ENCODE measurements at places on chromosomes 6 and 20.
A peak's percentile ranks its signal among the peaks of the same experiment; 100 is the strongest.

DNA sequence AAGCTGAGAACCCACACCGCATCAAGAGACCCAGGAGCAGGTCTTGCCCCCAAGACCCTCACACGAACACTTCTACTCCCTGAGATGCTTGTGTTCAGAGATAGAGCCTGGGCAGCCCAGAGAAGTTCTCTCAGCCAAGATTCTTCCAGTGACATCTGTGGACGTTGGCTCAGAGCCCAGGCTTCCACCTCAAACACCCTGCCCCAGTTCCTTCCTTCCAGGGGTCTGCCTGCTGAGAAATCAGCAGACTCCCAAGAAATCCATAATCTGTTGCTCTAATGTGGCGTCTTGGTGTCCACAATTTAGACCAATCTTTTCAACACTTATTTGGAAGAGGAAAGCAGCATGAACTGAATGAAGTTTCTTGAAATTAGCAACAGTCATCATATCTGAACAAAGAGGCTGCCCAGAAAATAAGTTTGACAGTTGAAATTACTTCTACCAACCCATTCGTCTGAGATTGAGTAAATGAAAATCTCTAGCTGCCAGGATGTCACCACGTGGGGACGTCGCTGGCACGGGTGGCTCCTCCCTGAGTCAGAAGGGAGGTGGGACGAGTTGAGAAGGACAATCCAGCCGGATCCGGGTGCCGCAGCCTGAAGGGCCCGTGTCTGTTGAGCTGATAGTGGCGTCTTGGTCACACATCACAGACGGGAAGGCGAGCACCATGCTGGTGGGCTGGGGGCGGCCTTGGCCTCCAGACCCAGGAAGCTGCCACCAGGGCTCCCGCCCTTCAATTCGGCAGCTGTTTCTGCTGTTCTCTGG lies 400.9 kb downstream of the TAF4 start:
- DNase-seq: no peak

- no peak for DNase-seq
Observed at GRCh38 chr20:1391640-1392442, 1.0 kb downstream of the FKBP1A start.

DNA sequence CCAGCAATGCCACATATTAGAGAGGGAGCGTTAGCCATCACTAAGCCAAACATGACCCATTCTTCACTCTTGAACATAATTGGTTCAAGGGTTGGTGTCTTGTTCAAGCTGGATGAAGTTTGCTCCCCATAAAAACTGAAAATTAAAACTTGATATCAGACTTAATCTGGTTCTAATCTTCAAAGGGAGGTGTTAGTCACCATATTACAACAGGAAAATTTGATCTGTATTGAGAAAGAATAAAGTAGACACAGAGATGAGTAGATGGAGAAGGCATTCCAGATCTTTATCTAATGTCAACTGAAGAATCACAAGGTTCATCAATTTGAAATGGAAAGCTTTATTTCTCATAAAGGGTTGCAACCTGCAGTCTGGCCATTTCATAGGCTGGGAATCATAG lies 972.8 kb downstream of the HACE1 start:
- DNase-seq: no peak

DNA sequence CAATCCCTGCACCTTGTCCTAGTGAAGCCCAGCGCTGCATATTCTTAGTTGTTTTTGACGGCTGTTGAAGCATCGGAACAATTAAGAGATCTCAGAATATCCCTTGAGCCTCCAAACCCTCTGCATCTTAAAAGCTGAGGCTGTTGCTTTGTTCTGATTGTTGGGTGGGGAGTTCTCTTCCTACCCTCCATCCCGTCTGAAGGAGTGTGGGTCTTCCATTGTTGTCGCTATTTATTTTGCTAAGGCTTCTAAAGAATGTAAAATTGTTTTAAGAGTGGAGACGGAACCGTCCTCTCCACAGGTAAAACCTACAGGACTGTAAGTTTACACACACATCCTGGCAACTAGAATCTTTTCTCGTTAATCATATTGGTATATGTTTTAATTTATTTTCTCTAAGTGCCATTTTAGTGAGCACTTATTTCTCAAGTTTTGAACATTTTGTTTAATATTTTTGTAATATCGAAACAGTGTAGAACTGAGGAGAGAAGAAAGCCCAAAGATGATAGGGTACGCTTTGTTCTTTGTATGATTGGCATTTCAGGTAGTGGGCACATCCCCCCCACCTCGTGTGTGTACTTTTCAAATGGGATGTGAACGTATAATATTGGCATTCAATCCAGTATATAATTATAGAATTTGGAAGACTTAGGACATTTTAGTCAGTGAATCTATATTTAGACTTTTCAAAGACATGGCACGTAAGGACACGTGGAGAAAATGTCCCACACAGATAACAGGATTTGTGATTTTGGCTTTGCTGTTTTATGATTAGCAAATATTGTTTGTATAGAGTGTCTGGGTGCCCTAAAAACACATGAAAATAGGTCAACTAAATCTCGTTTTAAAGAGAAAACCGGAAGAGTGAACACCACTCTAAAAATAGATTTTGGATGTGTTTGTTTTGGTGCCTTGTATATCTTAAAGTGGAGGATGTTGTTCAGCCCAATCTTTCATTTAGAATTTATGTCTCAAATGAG lies 1.3 kb downstream of the RNF146 start:
- peak; percentile 37 for DNase-seq

GRCh38 chr6:40356242-40356910 lies 230.8 kb downstream of the LRFN2 start:
- no peak for DNase-seq

DNA sequence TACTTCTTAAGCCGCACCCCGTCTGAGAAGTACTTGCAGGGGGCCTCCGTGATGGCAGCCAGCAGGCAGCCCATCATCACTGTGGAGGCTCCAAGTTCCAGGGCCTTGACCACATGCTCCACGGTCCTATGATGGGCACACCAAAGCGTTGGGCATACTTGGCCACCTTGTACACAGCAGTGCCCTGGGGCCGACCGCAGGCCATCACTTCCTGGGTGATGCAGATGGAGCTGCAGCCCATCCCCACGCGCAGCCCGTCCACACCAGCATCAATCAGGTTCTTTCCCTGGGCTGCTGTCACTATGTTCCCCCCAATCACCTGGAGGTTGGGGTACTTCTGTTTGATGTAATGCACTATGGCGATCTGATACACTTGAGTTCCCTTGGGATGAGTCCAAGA lies 19.8 kb upstream of the RNF144B start:
- DNase-seq: no peak

DNA sequence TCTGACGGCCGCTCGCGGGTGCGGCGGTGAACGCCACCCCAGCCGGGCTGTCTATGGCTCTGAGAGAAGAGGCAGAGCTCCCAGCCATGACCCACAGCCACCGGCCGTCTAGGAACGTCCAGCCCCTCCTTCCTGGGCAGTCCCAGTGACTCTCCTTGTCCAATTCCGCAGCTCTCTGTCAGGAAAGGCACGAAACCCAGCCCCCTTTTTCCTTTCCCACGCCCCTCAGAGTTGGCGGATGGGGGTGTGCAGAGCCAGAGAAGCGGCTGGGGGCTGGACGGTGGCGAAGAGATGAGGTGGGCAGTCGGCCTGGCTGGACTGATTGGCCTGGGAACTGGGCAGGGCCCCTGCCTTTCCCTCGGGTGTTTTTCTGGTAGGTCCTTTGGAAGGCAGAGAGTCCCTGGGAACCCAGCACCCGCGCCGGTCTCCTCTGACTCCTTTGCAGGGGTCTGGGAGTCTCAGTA lies 1.5 kb downstream of the EBF4 start:
- no peak for DNase-seq

DNA sequence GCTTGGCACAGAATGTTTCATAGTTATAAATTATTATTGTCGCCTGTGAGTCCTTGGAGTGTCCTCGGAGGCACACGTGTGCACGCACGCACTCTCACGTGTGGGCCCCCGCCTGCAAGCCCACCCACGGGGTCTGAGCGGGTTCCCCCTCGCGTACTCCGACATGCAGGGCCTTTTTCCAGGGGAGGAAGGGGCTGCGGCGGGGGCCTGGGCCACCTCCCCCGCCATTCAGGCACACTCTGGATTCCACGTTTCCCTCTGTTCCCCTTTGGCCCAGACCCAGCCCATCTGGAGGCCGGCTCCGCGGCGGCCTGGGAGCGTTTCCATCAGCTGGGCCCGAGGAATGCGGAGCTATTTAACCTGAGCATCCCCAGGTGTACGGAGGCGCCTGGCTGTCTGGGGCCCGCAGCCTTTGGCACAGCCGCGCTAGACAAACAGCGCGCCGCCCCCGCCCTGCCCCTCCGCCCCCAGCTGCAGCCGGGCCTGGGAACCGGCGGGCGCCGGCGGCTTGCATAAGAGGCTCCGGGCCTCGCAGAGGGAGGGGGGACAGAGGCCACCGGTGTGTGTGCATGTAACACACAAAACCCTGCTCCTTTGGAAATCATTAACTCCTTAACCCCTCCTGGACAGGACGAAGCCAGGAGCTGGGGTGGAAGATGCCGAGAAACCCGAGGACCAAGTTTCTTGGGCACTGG lies 3.3 kb downstream of the ID1 start:
- DNase-seq: no peak

DNA sequence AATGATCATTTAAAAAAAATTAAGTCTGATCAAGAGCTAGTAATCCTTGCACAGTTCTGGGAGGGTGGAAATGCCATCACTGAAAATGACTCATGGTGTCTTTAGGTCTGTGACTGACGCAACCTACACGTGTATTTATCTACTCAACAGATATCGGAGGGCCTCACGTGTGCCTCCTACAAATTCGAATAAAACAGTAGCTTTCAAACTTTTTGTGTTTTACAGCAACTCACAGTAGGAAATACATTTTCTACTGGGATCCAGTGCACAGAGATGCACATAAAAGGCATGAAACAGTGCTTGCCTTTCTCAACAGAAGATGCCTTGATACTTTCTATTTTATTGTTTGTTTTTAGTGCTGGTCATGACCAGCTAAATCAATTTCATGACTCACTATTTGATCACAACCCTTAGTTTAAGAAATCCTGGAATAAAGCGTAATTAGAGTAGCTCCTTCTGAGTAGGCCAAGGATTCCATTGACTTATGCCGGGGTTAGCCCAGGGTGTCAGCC lies 210.0 kb upstream of the SNX9 start:
- no peak for DNase-seq

DNA sequence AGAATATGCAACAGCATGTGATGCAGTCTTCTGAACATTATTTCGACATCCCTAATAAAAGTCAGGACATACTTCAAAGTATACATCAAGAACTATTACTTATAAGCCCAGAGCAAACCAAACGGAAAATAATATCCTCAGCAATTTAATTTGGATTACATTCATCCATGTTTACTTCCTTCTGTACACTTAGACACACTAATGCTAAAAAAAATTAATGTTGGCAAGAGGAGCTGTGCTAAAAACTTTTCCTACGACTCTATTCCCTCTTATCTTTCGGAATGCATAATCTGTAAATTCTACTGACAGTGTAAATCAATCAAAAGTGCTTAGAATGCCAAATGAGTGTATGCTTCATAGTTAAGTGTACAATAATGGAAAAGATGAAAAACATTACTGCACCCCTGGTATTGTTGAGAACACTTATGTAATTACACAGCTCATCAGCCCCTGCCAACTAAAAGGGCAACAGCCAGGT lies 301.2 kb upstream of the HSF2 start:
- no peak for DNase-seq

DNA sequence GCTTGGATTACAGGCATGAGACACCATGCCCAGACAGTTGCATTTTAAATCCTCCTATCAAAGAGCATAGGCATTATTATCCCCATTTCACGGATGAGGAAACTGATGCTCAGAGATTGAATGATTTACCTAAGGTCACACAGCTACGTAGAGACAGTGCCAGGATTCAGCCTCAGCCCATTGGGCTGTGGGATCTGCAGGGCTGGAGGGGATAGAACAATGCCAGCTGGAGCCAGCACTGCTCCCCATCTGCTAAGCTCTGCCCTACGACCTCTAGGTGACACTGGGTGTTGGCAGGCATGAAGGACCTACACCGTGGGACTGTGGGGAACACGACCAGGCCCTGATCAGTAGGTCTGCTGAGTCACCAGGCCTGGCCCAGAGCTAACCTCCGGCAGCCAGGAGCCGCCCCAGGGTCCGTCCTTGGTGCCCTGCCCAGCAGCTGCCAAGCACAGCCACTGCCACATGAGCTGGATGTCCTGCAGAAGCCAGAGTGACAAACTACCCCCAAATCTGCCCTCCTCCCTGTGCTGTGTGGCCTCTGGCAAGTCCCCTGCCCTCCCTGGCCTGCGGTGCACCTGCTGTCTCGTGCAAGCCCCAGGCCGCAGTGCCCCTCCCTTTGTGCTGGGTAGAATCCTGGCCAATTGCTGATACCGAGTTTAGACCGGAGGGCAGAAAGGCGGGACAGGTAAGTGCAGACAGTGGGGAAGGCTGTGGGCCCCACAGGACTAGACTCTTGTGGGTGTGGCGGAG lies 47.6 kb upstream of the PTGIS start:
- DNase-seq: no peak

DNA sequence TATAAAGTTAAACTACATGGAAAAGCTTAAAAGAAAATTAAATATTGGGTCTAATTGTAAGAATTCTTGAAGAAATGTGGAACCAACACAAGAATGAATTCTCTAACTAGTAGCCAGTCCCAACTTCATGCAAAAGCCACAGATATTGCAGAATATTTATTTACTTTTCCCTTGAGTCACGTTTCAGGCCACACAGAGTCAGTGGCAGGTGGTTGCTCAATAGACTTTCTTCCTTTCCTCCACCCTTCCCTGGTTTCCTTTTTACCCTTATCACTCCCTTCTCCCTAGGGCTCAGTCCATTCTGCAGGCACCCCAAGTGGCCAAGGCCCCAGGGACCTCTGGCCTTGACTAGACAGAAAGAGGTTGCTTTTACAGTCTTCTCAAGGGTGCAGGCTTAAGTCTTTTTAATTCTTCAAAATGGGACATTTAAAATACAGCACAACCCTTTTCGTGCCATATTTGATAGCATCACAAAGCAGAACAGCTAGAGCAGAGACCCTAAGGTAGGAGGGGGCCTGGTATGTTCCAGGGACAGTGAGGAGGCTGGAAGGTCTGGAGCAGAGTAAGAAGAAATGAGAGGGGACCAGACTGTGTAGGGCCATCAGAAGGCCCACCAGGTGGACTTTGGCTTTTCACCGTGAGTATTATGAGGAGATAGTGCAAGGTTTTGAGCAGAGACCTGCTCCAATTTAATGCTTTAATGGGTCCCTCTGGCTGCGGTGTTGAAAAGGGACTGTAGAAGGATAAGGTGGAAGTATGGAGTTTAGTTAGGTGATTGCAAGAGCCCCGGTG lies 65.0 kb downstream of the HDDC2 start:
- no peak for DNase-seq

GRCh38 chr6:122736616-122737015 lies 42.9 kb upstream of the FABP7 start:
- DNase-seq: no peak

GRCh38 chr6:126206504-126207246 lies 133.2 kb upstream of the CENPW start:
- DNase-seq: no peak

DNA sequence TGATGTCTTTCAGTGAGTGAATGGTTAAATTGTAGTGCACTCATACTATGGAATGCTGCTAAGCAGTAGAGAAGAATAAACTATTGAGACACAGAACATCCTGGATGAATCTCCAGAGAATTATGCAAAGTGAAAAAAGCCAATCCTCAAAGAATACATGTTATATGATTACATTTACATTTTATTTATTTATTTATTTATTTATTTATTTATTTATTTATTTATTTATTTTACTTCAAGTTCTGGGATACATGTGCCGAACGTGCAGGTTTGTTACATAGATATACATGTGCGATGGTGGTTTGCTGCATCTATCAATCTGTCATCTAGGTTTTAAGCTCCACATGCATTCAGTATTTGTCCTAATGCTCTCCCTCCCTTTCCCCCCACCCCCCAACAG lies 175.8 kb upstream of the VGLL2 start:
- DNase-seq: no peak

- DNase-seq: no peak
Observed at GRCh38 chr6:149942461-149942829, 631 bp downstream of the ULBP2 start.
